Left lobe of liver (tissue), 2 donors: ENCODE measurements at places on chromosomes 16 and 17. TPM values are rescaled to one million over a fixed set of nuclear protein-coding genes. Genes with fewer than 3 reads are reported as not detected.

DNA sequence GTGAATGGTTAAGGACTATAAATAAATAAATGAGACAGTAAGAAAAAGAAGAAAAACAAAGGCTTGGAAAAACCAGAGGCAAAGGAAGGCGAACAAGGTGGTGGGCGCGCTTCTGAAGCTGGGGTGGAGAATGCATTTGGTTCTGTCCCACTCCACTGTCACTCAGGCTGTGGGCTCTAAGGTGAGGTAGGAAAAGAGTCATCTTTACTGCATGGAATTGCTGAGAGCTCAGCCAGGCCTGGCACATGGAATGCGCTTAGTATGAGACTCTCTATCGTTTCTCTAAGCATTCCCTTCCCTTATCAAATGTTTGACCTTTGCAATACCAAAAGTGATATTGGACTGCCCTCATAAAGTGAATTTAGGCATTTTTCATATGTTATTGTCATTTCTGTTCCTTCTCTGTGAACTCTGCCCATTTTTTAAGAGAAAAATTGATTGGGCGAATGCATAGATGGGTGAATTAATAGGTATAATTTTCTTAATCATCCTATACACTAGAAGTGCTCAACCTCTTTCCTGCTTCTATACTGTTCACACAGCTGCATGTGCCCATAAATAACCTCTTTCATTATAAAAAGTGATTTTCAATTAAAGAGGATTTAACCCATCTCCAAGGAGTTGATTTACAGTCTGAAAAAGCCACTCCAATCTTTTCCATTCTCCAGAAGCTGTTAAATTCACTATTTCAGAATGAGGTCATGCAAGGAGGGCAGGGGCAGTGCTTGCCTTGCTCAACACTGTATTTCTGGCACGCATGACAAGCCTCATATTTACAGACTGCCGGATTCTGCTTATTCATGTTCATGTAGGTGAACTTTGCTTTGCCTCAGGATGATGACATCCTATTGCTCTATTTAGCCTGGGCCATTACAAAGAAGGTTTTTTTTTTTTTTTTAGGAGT is 87.7 kb downstream of the MYH10 start:
- peak; percentile 82 for DNase-seq

DNA sequence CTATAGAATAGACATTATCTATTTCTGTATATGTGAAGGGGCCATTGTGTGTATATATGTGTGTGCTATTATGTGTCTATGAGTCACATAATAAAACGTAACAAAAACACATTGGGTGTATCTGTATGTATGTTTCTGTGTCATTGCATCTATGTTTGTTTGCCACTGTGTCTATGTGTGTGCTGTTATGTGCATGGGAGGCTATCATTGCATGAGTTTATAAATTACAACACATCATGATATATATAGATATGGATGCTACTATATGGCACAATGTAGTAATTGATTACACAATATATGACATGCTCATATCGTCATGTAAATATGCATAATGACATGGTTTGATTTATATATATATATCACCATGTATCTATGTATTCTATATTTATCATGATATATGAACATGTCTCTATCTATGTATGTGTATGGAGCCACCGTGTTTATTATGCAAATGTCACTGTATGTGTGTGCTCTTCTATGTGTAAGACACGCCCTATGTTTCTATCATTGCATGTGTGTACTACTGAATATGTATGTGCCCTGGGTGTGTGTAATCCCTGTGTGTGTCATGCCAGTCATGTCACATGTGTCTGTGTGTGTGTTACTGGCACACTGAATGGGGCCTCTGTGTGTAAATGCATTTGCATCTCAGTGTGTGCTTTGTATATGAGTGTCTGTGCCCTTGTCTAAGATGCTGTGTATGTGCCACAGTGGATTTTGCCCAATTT is 1.4 kb upstream of the TSPOAP1 start:
- DNase-seq, result no peak

DNA sequence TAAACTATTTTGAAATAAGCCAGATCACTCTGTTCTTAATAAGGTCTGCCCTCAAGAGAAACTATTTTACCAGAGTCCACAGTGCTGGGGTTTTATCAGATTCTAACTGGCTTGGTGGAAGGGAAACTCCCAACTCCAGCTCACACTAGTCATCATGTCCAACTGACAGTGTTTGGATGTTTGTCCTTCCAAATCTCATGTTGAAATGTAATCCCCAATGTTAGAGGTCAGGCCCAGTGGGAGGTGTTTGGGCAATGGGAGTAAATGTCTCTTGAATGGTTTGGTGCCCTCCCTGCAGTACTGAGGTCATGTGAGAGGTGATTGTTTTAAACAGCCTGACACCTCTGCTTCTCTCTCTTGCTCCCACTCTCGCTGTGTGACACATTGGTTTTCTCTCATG is 1301.0 kb upstream of the CDH8 start:
- peak; percentile 46 for DNase-seq

- DNase-seq, result peak; percentile 88
These were observed 22.6 kb downstream of the GJD3 start for GRCh38 chr17:40341808-40342503.

DNA sequence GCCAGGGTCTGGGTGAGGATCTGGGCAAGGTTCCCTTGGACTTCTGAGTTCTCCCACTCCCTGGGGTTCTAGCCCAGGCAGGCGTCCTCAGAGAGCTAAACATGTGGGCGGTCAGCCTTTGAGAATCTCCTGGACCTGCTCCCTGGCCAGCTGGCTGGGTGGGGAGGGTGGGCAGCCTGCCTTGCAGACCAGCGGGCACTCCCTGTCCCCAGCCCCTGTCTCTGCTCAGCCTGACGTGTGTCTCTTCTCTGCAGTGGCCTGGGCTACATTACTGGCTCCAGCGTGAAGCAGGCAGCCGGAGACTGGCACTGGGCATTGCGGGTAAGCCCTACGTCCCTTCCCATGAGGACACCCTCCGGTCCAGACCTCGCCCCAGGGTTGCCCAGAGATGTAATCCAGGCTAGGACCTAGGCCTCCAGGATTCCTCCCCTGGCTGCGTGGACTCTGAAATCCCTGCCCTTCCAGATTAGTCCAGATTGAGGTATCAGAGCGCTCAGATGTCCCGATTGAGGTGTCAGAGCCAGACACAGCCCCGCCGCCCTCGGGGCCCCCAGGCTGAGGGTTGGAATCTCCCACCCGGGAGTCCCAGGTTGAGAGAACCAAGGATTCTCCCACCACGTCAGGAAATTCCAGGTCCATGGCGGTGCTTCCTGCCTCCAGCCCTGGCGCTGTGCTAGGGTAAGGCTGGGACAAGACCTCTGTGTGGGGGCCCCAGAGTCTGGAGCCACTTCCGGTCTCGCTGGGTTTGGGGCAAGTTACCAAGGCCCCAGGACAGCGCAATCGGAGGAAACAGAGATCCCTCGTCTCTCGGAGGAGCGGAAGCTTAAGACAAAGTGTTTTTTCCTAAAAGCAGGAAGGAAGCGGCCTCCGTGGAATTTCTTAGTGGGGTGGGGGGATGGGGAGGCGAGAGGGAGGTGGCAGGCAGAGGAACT is 24.1 kb downstream of the MYBBP1A start:
- no peak for DNase-seq

Gene HID1
- 5.9 TPM for total RNA-seq
